Activated CD4-positive, CD25-positive, alpha-beta regulatory T cell treated with anti-CD3 and anti-CD28 coated beads, Interleukin-2, amount 50 U/mL, for 16 hours (primary cell): ENCODE measurements at places on chromosomes 6 and 20.

GRCh38 chr6:51788121-51788520 is 299.3 kb downstream of the PKHD1 start:
- DNase-seq: no peak

- DNase-seq: no peak
Measured at GRCh38 chr6:163764565-163764964, 350.0 kb downstream of the QKI start.

DNA sequence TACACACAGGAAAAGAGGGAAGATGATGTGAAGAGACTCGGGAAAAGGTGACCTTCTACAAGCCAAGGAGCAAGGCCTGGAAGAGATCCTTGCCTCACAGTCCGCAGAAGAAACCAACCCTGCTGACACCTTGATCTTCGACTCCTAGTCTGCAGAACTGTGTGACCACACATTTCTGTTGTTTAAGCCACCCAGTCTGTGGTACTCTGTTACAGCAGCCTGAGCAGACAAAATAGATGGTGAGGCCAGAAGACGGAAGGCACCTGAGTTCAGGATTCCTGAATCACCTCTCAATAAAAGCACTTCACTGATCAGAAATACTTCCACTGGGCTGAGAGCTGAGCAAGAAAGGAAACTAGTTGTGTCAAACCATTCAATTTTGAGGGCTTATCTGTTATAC is 103.3 kb downstream of the BACH2 start:
- no peak for DNase-seq

- no peak for DNase-seq
Measured at GRCh38 chr6:506508-506907, 115.0 kb downstream of the IRF4 start.

DNA sequence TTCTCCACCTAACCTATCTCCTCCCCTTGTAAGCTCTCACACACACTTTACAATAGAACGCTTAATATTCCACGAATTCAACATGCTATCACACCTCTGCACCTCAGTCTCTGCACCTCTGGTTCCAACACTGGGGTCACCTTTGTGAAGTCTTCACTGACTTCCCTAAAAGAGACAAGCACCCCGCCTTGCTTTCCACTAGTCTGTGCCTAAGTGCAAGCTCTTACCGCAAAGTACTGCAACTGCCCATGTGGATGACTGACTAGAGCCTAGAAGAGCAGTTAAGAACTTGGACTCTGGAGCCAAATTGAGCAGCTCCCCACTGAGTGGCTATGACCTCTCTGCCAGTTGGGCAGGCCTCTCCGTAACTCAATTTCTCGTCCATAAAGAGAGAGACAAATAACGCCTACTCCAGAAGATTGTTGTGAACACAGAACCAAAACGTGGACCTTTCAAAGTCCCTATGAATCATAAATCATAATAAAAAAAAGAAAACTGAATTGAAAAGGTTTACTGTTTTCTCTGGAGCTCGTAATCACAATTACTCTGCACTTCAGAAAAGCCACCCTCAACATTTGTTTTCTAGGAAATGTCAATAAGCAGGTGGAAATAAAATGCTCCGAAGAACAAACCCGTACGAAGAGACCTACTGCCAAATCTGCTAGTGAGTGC is 1.2 kb downstream of the IFNGR1 start:
- no peak for DNase-seq
